ENCODE measurements at places on chromosomes 7 and 10. TPM values are rescaled to one million over a fixed set of nuclear protein-coding genes. Genes with fewer than 3 reads are reported as not detected.

SNCG gene
- 33.6 TPM for polyA plus RNA-seq

FAM180A gene
- polyA plus RNA-seq = not detected

CALML5 gene
- polyA plus RNA-seq = not detected

ENKUR gene
- 4.8 TPM for polyA plus RNA-seq

MCM10 gene
- 9.9 TPM for polyA plus RNA-seq

KMT2C gene
- 34.5 TPM for polyA plus RNA-seq

ACSM6 gene
- polyA plus RNA-seq = 0.67 TPM

LLCFC1 gene
- not detected for polyA plus RNA-seq

NAT16 gene
- not detected for polyA plus RNA-seq

AHCYL2 gene
- polyA plus RNA-seq = 28.7 TPM

SLC26A4 gene
- 7.9 TPM for polyA plus RNA-seq

ADRA2A gene
- polyA plus RNA-seq = 4.5 TPM

GDF2 gene
- not detected for polyA plus RNA-seq

ZNF22 gene
- polyA plus RNA-seq = 107 TPM

PNLIPRP1 gene
- not detected for polyA plus RNA-seq

SLC18A3 gene
- polyA plus RNA-seq = not detected

TMEM139 gene
- 76.0 TPM for polyA plus RNA-seq

TMEM236 gene
- polyA plus RNA-seq = 0.31 TPM

PSPH gene
- polyA plus RNA-seq = 35.6 TPM

PLAC9 gene
- polyA plus RNA-seq = 43.2 TPM

ABCB4 gene
- 2.0 TPM for polyA plus RNA-seq

GSTO2 gene
- 27.9 TPM for polyA plus RNA-seq

CALML3 gene
- polyA plus RNA-seq = not detected

GNB2 gene
- polyA plus RNA-seq = 237 TPM

NUTM2A gene
- polyA plus RNA-seq = 4.9 TPM

TMEM168 gene
- polyA plus RNA-seq = 44.7 TPM

CRHR2 gene
- polyA plus RNA-seq = 0.25 TPM

KLLN gene
- polyA plus RNA-seq = 1.7 TPM

PCGF6 gene
- 14.0 TPM for polyA plus RNA-seq

ZCCHC24 gene
- 27.9 TPM for polyA plus RNA-seq
